DMS153 (cell line): ENCODE measurements at places on chromosomes 1 and 21.

DNA sequence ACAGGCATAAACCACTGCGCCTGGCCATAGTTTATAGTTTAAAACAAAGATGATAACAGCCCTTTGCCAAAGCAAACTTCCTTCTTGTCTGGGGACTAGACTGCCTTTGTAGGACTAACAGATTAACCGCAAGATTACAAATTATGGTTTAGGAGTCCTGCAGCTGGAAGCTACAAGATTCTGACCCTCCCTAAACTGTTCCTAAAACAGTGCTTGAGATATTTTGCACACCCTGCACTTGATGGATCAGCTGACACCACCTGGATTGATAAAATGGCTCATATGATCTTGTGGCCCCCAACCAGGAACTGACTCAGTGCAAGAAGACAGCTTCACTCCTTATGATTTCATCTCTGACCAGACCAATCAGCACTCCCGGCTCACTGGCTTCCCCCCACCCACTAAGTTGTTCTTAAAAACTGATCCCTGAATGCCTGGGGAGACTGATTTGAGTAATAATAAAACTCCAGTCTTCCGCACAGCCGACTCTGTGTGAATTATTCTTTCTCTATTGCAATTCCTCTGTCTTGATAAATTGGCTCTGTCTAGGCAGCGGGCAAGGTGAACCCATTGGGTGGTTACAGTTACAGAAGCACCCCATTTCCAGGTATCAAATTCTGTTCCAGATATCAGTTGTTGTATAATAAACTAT is 13.8 kb upstream of the RNF11 start:
- DNase-seq, result no peak

DNA sequence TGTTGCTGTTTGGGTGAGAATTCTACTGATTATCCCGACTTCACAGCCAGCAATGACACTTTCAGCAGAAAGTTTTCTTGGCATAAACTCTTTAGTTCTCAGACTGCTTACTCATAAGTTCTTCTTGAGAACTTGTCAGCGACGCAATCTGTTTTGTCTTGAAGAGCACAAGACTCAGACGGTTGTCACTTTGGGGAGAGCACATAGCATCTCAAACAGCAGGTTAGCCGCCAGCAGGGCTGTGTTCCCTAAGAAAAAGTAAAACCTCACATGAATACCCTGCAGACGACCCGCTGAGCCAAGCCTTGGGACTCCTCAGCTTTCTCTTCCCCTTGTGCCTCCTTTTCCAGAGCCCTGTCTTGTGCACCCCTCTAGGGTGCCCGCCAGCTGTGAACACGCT is 11.4 kb downstream of the AGMAT start:
- DNase-seq, result no peak

DNA sequence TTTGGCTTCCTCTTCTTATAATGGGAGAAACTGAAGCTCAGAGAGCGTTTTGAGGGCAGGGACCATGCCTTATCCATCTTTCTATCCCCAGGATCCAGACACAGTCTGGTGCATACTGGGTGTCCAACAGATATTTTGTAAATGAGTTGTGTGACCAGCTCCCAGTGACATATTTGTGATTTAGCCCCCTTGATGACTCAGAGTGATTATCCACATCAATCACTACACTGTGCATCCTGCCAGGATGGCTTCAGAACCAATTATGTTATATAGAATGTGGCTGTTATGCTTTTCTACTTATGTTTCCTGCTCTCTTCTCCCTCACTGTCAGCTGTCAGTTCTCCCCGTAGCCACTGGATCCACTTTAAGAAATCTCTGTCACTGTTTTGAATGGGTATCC is 11.3 kb downstream of the OLFML3 start:
- DNase-seq, result no peak

DNA sequence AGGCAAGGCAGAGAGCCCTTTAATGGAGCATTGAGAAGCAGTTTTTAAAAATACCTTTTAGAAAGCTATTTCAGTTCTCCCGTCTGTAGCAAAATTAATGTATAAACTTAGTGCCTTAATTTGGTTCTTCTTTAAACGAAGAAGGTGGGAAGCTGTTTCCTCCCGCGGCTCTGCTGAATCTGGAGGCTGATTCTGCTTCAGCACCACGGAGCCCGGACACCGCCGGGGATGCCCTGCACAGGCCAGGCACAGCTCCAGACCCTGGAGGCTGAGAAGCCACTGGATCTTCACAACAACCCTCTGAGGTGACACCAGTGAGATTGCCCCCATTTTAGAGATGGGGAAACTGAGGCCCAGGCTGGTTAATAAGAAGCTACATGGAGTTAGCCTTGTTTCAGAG is 175.8 kb upstream of the VAMP3 start:
- no peak for DNase-seq

GRCh38 chr1:23984417-23985186 is 4.5 kb upstream of the SRSF10 start:
- no peak for DNase-seq

DNA sequence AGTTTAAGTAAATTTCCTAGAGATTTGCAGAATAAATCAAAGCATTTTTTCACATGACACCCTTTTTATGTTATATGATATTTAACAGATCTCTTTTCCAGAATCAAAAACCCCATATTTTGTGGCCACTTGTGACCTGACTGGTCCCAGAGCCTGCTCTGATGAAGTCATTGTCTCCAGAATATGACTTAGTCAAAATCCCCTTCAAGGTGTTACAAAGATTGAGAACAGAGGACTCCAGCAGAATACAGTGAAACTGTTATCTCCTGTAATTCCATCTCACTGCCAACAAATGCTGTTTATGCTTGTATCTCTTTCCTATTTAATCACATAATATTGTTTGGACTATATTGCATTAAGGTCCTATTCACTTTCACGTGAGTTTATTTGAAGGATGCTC is 25.6 kb downstream of the RGS1 start:
- DNase-seq, result no peak

GRCh38 chr1:150973836-150974579 is 627 bp downstream of the CERS2 start:
- no peak for DNase-seq

DNA sequence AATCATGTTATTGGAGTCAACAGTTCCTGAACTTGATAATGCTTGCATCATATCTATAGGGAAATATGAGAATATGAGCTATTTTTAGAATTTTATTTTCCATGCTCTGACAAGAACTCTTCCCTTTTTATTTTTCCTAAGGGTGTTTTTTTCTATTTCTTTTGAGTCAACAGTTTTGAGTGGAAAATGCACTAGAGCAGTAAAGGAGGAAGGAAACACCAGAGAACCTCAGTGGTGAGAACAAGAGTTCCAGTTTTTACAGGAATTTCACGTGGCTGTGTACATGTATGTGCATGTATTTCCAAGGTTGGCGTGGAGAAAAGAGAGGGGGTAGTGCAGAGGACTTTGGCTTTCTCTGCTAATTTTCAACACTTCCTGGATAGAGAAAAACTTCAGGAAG is 63.6 kb upstream of the TNFSF18 start:
- no peak for DNase-seq

DNA sequence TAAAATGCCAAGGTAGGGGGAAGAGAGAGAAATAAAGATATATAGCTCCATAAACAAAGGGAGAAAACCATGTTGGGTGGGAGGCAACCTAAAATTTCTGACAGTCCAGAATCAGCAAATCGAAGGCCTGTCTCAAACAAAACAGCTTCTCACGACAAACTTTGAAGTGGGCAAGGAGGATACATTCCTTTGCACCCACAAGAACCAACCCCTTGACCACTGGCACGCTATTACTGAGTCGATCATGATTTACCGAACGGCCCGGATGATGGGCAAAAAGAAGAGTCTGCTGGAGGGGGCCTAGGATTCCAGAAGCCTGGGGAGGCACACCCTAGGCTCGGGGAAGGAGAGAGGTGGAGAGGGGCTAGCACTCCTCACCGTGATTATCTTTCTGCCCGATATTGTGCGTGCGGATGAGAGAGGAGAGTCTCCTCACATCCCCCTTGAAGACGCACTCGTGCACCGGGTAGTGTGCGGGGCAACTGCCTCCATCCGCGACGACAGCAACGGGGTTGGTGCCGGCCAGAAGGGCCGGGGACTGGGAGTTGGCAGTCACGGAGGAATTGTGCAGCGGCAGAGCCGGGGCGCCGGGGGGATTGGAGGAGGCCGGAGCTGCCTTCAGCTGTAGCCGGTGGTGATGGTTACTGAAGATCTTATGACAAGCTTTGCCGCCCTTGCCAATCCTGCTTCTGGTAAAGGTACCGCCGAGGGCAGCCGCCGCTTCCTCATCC is 756 bp downstream of the ANKRD13C start:
- no peak for DNase-seq

DNA sequence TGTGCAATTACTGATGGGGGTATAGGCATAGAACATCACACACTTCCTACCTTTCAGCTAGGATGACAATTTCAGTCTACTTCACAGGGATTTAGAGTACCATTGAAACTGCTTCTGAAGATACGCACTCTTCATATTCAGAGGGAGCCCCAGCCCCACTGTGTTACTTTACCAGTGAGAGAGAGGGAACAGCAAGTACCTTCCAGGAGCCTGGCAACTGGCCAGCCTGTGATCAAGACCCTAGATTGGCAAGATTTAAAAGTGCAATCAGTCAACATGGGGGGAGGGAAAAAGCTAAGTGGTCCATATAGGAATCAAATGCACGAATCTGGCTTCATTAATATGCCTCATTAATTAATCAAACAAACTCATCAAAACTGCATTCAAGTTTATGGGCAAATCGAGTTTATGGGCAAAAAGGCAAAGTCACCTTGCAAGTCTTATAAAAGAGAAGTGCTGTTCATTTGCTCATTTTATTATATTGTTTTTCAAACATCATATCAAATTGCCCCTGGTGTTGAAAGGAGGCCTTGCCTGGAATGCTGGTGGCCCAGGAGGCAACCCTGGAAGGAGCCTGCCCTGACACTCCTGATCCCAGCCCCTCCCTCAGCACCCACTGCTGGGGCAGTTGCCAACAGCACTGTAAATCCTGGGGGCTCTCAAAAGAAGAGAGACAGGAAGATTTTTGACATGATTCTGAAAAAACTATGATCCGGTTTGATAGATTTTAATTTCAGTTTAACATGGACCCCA is 184.9 kb upstream of the DPT start:
- DNase-seq, result no peak

GRCh38 chr1:87226341-87226760 is 102.3 kb upstream of the LMO4 start:
- DNase-seq, result no peak

- no peak for DNase-seq
Measured at GRCh38 chr1:56080123-56080522, 499.2 kb downstream of the PLPP3 start.

DNA sequence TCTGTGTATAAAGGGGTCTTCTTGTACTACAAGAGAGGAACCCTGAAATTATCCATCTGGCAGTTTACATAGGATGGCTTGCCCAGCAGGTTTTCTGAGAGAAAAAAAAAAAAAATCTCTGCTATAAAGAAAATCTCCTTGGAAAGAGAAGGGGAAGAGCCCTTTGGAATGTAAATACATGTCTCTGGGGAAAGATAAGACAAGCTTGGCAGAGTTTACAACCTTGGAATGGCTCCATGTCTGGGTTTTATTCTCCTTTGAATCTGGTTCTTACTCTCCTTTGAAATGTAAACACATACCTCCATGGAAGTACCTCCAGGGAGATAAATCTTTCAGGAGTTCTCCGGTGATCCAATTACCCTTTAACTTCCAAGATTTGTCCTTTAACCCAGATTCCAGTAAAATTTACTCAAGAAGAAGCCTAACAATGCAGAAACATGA is 45.1 kb upstream of the DNAH14 start:
- DNase-seq, result no peak

DNA sequence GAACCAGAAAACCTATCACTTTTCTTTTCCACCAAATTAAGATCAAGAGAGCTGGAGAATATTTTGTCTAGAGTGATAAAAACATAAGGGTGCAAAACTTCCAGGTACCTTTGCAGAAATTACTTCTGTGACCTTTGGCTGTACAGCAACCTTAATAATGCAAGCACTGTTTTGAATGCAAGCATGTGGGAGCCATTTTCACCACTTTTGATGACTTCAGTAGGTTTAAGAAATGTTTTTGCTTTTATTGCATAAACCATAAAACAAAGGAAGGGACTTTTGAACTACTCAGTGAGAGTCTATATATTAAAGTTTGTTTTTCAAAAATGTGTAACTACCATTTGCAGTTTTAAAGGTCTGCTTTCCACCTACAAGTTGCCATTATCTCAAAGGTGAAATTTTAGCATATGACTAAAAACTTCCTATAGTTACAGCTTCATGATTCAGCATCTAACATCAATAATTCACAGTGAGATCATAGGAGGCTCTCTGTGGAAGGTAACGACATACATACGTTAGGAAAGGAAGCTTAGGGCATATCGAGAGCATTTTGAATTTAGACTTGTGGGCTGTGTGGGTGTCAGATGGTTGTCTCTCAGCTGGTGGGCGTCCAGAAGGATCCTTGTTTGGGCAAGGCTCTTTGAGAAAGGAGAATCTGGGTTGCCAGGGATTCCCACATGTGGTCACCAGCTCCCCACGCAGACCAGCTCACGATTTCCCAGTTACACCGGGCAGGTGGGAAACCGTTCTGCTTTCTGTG is 1.1 kb upstream of the GADD45A start:
- DNase-seq, result no peak

GRCh38 chr1:44698138-44698537 is 23.6 kb downstream of the ARMH1 start:
- DNase-seq, result no peak

DNA sequence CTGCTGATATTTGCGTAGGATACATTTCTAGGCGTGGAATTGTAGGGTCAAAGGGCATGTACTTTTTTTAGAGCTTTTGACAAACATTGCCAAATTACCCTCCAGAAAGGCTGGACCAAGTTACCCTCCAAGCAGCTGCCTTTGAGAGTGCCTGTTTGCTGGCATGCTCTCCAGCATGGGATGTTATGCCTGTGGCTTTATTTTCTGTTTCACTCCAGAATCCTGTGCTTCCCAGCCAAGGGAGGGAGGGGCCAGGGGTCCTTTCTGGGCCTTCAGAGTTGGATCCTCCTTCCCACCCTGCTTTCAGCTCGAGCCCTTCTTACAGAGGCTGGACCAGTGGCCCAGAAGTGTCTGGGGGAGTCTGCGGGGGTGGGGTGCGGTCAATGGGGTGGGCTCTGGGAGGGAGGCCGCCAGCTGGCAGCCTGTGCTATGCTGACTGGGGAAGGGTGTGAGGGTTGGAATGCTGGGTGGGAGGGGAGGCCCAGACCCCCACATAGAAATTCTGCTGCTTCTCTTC is 81.2 kb downstream of the EPHB2 start:
- DNase-seq, result no peak

- DNase-seq, result no peak
Measured at GRCh38 chr21:46636181-46636512, 673 bp downstream of the PRMT2 start.

DNA sequence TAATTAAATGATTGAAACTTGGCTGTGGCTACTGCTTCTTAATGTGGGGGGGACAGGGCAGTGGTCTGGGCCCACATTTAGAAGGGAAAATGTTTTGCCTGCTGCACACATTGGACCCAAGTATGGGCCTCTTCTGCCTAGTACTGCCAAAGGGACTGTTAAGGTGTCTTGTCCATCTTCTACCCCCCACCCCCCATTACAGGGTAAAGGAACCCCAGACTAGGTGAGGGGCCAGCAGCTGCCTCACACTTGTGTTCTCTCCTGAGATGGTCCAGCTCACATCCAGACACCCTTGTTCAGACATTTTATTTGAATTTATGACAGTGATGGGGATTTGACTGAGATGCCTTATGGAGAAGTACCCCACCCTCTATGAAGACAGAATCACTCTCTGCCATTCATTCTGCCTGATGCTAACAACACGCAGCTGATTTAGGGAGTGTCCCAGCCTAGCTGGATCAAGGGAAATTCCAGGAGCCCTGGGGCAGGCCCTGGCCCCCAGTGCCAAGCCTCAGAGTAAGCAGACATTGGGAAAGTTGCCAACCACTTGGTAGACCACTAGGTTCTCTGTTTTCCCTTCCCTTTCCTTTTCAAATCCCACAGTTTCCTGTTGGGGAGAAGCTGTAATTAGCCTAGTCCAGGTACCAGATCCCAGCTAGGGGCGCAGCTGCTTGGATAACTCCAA is 42.1 kb downstream of the YARS1 start:
- no peak for DNase-seq
